LNCaP clone FGC (cell line): ENCODE measurements at places on chromosomes 5 and 9.

- DNase-seq: no peak
Measured at GRCh38 chr5:119276978-119277377, 78.8 kb upstream of the TNFAIP8 start.

DNA sequence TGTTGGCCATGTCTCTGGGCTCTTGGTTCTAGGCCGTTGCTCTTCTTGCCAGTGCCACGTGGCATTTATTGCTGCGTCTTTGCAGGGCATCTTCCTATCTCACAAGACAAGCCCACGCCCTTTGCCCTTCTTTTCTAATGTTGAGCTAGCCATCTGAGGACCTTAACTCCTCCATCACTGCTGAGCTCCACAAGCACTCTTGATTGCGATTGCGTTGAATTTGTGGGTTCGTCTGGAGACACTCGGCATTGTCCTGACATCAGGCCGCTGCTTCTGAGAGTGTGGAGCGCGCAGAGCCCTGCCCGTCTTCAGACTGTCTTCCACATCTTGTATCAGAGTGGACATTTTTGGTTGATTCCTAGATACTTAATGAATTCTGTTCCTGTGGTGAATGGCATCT, 14.5 kb upstream of the FCN1 start:
- DNase-seq: no peak

GRCh38 chr9:135491764-135492163, 8.7 kb upstream of the MRPS2 start:
- DNase-seq: no peak

DNA sequence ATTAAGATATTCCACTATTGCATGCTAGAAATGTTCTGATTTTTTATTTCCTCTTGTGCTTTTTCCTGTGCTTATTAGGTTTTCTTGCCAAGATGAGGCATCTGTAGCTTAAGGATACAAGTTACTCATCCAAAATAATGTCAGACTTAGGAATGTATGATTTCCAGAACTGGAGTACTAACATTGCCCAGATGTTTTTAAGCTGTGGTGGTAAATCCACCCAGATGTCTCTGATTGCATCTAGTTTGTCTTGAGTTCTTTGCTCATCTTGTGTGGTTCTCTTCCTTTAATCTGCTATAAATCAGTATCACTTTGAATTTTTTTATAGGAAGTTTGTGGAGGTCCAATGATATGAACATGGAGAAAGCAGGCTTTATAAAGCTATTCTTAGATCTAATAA, 337.5 kb upstream of the ZNF608 start:
- DNase-seq: no peak

GRCh38 chr9:20559231-20559890, 62.9 kb downstream of the MLLT3 start:
- no peak for DNase-seq

- no peak for DNase-seq
Measured at GRCh38 chr5:31393126-31393525, 138.8 kb downstream of the DROSHA start.

DNA sequence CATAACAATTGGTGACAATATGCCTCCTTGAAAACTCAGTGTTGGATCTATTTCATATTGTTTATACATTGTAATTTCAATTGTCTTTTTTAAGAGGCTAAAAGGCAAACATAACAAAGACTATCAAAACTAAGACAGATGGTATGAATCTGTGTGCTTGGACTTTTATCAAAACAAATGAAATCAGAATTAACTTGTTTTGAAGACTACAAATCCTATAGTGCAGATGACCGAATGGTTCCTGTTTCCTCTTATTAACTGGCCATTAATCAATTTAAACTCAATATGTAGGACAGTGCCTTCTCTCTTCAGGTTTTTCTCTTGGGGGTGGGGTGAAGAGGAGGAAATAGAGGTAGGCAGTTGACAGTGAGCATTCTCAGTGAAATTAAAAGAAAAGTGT, 366.9 kb upstream of the GRAMD2B start:
- DNase-seq: no peak

GRCh38 chr5:39521098-39521860, 96.5 kb upstream of the DAB2 start:
- no peak for DNase-seq

DNA sequence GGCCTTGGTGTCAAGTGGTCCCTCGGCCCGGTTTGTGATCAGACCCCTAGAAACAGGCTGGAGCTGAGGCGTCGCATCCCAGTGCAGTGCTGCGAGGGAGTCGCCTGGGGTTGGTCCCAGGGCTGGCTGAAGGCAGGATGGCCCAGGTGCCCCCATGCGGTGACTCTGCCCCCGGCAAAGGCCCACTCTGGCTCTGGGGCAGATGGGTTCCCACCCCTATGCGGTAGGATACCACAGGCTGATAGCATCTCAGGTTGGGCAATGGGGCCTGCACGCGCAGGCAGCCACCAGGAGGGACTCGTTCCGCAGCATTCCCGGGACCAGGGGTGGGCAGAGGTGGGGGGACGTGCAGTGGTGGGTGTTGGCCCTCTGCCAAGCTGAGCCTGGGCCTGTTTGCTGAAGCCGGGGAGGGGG, 86.0 kb downstream of the RXRA start:
- no peak for DNase-seq

GRCh38 chr9:111463048-111463447, 21.1 kb downstream of the ECPAS start:
- DNase-seq: no peak

DNA sequence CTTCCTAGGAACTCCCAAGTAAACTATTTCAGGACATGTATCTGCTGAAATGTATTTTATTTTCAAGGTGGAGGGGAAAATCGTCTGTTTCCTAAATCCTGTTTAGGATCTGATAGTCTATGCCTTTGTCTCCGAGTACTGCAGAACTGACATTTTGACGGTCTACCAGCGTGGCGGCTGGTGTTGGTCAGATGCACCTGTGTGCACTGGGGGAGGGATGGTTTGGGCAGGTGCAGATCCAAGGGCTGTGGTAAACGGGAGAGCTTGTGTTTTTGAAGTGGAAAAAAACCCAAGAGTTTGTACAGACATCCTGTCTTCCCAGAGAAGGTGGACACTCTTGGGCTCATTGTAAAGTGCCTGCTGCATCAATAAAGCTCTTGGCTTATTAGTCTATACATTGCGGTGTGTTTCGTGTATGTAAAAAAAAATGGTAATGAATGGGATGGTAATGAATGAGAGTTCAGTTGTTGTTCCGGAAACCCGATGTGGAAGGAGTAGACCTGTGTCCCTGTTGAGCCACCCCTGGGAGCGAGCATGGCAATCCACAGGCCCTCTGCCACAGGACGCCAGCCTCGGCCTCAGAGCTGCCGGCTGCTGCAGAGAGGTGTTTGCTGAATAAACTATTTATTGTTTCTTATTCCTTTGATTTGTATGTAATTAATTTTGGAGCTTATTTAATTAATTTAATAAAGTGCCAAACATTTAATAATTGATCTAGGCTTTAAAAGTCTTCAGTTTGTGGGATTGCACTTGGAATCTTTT, 15.3 kb downstream of the ARPC5L start:
- DNase-seq: no peak

DNA sequence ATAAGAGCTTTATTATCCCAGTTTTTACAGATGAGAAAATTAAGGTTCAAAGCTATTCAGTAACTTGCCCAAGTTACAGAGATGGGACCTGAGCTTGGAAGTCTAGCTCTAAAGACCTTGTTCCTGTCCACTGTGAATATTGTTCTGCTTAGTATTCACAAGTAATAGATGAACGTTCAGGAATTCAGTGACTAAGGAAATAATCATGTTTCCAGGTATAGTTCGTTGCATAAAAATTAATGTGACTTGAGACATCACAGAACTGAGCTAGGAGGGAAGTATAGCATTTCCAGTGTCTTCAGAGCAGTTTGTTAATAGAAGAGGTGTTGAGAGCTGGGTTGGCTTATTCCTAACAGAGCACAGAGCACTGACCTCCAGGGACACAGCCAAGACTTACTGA, 136.1 kb downstream of the FGF1 start:
- no peak for DNase-seq

DNA sequence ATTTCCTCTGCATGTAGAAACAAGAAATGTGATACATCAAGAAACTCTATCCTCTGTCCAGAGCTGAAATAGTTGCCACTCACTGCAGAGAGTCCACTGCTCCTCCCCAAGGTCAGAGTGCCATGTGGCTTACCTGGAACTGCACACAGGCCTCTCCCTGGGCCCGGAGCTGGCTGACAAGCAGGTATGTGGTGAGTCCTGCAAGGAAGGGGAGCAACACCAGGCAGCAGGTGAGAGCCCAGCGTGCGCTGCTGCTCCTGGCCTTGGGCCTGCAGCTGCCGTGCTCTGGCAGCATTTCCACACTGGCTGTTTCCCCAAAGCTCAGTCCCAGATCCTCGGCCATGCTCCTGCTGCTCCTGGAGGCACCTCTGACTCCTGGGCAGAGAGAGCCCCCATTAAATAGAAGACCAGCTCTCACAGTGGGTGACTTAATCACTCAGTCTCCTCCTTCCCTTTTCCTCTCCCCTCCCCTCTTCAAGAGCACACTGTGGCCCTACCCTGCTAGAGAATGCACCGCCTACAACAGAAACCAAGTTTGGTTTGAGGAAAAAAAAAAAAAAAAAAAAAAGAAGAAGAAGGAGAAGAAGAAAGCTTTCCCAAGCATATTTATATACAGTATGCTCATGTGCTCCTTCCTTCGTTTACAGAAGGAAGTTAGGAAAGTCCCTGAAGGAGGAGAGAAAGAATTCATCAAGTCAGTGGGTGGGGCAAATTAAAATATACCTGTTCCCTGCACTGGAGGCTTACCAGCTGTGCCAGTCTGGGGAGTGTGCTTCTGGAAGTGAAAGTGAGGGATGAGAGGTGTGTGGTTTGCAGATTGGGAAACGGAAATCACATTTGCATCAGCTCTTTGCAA, at the start of gene TNFSF15:
Gene TNFSF15, minus strand, starts transcription at position 370 of the 856 bp plus-strand sequence. Its CDS starts 27 bp downstream, at position 343.
- peak; percentile 72 for DNase-seq

DNA sequence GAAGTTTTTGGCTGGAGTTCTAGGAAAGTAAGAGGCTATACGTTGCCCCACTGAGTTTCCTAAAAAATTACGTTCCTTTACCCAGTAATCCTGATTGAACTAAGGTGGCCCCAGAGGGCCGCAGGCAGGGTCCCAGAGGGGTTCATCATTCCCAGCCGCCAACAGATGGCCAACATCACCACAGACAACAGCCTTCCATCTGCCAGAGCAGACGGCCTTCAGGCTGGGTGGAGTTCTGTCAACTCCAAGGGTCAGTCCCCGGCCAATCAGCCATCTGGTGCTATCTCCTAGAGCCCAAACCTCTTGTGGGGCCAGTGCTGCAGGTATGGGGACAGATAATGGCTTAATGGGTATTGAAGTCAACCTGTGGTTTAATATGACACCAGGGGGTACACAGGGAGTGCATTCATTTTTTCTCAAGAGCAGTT, 30.4 kb downstream of the TBC1D2 start:
- DNase-seq: no peak

GRCh38 chr9:95073042-95073607, 244.4 kb downstream of the FANCC start:
- no peak for DNase-seq

GRCh38 chr9:14260101-14260500, 53.8 kb downstream of the NFIB start:
- DNase-seq: no peak
